Skeletal muscle cell (primary cell): ENCODE measurements at places on chromosomes 5 and 9.

GRCh38 chr9:80885894-80886293 lies 803.5 kb downstream of the TLE1 start:
- DNase-seq = no peak

DNA sequence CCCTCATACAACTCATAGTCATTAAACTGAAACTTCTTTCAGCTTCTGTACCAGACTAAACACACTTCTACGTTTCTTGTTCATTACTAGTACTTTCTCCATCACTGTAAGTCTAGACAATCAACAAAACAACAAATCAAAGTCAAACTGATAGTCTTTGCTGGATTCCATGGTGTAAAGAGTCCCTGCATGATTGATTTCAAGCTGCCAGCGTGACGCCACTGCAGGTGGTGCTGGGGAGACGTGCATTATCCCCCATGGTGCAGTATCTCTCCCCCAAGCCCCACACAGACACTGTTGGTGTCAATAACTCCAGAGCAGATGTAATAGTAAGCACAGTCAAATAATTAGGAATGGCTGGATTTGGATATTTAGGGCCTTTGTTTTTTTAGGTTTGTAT lies 10.7 kb upstream of the SLC2A8 start:
- DNase-seq = no peak

- no peak for DNase-seq
Measured at GRCh38 chr9:137383081-137383783, 39.7 kb downstream of the EXD3 start.

DNA sequence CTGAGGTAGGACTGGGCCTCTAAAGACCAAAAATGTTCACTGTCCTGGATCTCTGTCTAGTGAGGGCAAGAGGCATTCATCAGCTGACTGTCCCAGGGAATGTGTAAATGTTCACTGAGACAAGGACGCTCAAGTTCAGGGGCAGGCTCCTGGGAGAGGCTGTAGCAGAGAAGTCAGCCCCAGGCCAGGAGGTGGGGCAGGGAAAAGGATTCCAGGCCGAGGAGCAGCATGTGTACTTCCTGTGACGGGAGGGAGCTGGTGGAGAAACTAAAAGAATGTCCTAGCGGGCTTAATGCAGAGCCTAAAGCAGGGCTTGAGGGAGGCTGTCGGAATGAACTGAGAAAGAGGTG lies 205.8 kb downstream of the GABBR2 start:
- no peak for DNase-seq

DNA sequence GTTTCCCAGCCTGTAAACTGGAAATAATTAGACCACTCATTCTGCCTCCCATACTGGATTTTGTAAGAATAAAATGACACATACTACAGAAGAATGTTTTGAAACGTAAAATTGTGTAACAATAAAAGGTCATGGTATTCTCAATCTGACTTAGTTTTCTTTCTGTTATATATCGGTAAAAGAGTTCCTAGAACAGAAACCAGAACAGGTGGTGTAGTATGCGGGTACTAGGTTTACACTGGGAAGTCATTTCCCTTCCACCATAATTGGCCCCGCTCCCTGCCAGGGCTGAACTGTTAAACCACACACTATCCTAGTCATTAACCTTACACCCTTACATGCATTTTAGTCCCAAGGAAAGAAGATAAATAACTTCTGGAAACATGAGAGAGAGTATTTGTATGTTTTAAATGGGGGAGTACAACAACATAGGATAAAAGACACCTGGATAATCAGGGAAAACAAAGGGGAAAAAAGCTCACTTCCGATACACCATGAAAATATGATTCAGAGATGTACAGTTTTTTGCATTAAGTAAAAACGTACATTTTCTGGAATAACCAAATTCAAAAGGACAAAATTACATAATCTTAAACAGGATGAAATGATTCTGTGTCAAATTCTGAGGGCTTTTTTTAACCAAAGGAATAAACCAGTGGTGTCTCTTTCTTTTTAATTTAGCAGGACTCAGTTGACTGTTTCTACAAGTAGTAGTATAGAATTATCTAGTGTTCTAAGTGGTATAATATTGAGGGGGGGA lies 199.7 kb downstream of the GLIS3 start:
- no peak for DNase-seq
